ENCODE measurements at places on chromosomes 12 and 14. TPM values are rescaled to one million over a fixed set of nuclear protein-coding genes. Genes with fewer than 3 reads are reported as not detected.

CLEC6A gene
- not detected for total RNA-seq

GTF2A1 gene
- 37.2 TPM for total RNA-seq

HCAR3 gene
- not detected for total RNA-seq

PTGER2 gene
- not detected for total RNA-seq

NTF3 gene
- 8.9 TPM for total RNA-seq

SDSL gene
- total RNA-seq: 10.5 TPM

P2RX4 gene
- total RNA-seq: 13.9 TPM

MIP gene
- not detected for total RNA-seq

PTGDR gene
- total RNA-seq: not detected

CELA1 gene
- total RNA-seq: not detected

FAM181A gene
- total RNA-seq: not detected

RPGRIP1 gene
- total RNA-seq: not detected

BCL2L14 gene
- total RNA-seq: not detected

ISCA2 gene
- 23.6 TPM for total RNA-seq

B4GALNT1 gene
- 2.6 TPM for total RNA-seq

SLCO1B1 gene
- not detected for total RNA-seq

ZC3H10 gene
- 4.1 TPM for total RNA-seq

PMCH gene
- not detected for total RNA-seq

RFX4 gene
- total RNA-seq: 0.07 TPM

AVPR1A gene
- total RNA-seq: 0.05 TPM

CCER1 gene
- not detected for total RNA-seq

GRIN2B gene
- total RNA-seq: 1.4 TPM

NKX2-8 gene
- not detected for total RNA-seq

BMP4 gene
- 27.2 TPM for total RNA-seq

SPATS2 gene
- total RNA-seq: 46.3 TPM

All from astrocyte (in vitro differentiated cells and primary cell).